ENCODE measurements at places on chromosomes 4 and X.

DNA sequence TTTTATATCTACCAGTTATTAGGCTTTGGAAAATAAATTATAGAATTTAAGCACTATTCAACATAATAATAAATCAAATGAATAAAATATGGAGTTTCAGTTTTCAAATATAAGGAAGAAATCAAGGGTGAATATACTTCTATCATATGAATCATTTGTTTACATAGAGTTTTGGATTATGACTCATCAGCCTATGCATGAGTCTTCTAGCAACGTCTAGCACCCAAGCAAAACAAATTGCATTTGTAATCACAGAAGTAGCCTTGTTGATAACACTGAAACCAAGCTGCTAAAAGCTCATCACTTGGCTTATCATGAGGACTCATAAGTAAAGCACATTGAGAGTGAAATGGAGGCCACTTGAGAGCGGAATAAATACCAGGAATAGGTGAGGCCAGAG is 434.6 kb downstream of the PCDH11X start:
- DNase-seq = no peak

DNA sequence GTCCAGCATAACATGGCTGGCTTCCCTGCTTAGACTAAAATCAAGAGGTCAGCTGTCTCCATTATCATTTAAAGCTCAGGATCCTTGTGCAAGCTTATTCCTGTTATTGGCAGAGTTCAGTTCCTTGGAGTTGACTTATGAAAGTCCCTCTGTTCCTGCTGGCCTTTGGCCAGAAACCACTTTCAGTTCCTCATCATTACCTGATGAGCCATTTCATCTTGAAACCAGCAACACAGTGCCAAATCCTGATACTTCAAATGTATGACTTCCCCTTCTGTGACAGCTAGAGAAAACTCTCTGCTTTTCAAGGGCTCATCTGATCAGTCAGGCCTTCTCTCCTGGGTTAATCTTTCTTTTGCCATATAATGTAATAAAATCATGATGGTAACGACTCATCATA is 110.6 kb upstream of the FSTL5 start:
- peak; percentile 44 for DNase-seq

DNA sequence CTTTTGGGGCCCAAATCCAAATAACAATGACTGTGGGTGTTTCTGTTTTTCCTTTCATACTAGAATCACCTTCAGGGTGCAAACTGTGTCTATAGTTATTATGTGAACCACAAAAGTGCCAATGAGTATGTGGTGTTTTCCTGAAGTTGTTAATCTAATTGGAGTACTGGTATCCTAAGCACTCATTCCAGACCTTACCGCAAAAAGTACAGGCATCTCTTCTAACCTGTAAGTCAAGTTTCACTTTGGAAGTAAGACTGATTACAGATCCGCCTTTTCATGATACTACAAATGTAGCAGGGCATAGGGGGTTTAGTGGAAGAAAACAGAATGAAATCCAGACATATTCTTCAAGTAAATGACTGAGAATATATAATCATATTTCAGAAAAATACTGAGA is 16.1 kb downstream of the COQ2 start:
- DNase-seq = no peak

DNA sequence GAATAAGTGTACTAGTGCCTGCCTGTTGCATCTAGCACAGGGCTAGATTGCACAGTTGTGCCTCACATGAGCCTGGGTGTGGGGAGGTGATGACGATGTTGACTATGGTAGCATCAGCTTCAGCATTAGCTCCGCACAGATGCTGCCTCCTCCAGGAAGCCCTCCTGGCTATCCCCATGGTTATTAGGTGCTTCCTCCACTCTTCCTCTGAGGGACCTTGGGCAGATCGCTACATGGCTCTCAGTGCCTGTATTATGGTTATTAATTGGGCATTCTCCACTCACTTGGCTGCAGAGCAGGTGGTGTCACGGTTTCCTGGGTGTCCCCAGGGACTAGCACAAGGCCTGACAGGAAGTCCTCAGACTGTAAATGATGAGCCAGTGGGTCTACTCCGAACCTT is 325.6 kb downstream of the ARHGAP10 start:
- DNase-seq = peak; percentile 88

DNA sequence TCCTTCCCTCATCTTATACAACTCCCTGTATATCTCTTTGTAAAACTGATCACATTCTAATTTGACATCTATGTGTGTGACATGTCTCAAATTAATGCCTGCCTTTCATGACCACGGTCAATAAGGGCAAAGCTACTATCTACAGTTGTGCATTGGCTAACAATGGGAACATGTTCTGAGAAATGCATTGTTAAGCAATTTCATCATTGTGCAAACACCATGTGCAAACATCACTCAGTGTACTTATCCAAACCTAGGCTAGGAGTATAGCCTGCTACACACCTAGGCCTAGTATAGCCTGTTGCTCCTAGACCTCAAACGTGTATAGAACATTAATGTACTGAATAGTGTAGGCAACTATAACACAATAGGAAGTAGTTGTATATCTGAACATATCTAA is 95.0 kb downstream of the BANK1 start:
- DNase-seq = no peak

- DNase-seq = no peak
Observed at GRCh38 chr4:38684271-38684670, 20.3 kb downstream of the KLF3 start.

DNA sequence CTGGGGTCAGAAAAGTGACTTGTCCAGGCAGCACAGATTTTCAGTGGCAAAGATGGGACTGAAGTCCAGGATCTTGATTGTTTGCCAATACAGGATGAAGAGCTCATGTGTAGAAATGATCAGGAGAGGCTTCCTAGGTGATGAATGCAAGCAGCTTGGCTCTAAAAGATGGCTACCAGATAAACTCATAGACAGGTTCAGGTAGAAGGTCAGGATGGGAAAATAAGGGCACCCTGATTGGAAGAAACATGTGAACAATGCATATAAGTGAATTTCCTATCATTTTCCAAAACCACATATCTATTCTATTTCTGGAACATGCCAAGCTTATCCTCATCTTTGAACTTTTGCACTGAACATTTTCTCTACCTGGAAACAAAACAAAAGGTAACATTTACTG is 87.7 kb downstream of the FAM13A start:
- DNase-seq = no peak

- no peak for DNase-seq
Observed at GRCh38 chrX:69131886-69132285, 33.4 kb downstream of the PJA1 start.

DNA sequence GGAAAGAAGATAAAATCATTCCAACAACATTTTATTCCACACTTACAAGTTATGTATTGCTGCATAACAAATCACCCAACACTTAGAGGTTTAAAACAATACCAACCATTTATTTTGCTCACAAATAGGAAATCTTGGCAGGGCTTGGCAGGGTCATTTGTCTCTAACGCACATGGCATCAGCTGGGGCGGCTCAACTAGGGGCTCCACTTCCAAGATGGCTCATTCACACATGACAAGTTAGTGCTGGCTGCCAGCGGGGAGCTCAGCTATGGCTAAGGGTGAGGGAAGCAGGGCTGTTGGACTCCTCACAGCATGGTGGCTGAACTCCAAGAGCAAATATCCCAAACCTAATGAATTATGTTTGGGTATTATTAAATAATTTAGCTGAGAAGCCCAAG is 377.0 kb downstream of the ZNF674 start:
- no peak for DNase-seq

GRCh38 chrX:53086464-53086863 is 4.3 kb downstream of the TSPYL2 start:
- no peak for DNase-seq

DNA sequence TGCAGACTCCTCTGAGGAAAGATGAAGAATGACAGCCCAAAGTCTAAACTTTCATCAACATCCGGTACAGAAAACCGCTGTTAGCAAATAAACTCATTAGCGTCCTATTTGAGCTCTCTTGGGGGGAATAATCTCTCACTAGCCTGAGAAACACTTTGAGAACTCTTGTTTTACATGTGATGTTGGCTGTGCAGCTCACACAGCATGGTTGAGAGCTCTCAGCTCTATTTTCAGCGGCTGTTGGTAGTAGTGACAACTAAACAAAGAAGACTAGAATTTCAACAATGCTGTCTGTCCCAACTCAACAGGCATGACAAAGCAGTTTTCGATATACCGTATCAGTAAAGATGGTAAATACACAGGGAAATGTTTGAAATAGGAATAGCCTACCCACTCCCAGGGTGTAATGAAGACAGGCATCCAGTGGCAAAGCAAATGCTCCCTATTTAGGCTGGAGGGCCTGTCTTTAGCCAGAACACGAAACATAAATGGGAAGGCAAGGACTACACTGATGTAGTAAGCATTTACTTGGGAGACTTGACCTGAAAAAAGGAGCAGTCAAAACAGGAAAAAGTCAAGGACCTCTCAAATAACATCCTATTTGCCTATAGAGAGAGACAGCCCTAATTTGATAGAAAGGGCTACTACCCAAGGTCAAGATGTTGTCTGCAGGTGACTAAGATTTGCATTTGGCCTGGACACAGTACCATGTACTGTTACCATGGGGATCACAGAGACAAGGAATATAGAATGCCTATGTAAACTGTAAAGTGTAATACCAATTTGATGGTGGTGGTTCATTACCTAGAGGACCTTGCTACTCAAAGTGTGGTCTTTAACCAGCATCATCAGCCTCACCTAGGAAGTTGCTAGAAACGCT is 60.4 kb downstream of the PPEF2 start:
- DNase-seq = no peak

GRCh38 chr4:182818926-182819730 is 98.1 kb downstream of the DCTD start:
- no peak for DNase-seq

GRCh38 chr4:139523076-139523475 is 32.9 kb downstream of the SETD7 start:
- no peak for DNase-seq

DNA sequence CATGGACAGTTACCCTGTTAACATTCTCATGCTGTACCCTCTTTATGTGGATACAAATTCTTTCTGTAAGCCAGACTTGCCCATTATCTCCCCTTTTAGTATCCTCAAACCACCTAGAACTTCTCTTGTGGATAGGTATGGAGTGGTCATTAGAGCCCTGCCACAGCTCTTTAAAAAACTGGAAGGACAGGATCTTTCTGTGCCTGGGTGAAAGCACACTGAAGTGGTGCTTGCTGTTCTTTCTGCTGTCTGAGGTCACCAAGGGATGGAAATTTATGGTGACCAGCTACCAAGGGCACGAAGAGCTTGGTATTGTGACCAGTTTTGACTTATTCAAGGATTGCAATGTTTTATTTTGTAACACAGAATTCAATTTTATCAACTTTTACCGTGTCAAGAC is 344.2 kb downstream of the CBLL2 start:
- no peak for DNase-seq

DNA sequence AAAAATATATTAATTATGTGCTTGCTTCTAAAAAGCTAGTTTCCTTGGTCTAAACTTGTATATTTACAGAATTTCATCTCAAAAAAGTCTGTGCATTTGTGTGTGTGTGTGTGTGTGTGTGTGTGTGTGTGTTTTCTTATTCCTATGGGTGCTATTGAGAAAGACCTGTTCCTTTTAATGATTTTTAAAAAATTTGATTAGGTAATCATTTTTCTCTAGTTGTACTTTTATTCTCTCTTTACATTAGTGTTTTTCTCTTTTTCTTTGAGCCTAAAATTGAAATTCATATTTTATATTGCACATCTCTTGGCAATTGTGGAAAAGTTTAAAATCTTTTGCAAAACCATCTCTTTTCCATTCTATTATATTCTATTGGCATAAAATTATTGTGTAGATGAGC is 690.4 kb upstream of the NDST4 start:
- DNase-seq = no peak

- DNase-seq = no peak
Observed at GRCh38 chr4:19927381-19927780, 324.3 kb upstream of the SLIT2 start.

DNA sequence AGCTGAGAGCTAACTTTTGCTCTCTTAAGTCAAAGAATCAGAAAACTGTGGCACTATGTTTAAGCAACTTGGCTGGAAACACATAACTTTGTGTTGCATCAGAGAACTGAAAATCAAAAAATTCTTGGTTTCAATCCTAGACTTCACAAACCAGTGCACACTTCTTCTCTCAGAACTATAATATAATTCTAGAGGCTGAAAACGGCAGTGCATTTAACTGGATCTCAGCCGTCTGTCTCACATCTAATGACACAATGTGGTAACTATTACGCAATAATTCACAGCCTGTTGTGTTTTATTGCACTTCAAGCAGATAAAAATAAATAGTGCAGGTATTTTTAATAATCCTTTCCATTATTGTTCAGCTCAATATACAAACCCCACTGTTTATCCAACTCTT is 260.6 kb upstream of the DIAPH2 start:
- DNase-seq = no peak
